ENCODE measurements at places on chromosomes 5 and 9.

GRCh38 chr9:91960367-91960766 lies 10.3 kb upstream of the ROR2 start:
- no peak for DNase-seq

DNA sequence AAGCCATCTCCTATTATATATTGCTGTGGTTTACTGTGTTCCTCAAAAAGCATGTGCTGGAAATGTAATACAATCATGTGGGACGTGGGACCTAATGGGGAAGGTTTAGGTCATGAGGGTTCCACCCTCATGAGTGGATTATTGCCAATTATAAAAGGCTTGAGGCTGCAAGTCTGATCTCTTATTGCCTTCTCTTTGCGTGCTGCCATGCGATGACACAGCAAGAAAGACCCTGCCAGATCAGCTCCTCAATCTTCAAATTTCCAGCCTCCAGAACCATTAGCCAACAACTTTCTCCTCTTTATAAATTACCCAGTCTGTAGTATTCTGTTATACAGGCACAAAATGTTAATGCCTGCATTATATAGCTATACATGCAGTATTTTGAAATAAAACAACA lies 45.4 kb downstream of the MARCHF11 start:
- no peak for DNase-seq

GRCh38 chr5:95669540-95669939 lies 13.3 kb downstream of the SPATA9 start:
- no peak for DNase-seq

- peak; percentile 64 for DNase-seq
These were observed 26.1 kb downstream of the IDNK start for GRCh38 chr9:83649080-83649479.

GRCh38 chr9:116345817-116346216 lies 192.2 kb downstream of the PAPPA start:
- DNase-seq, result no peak

DNA sequence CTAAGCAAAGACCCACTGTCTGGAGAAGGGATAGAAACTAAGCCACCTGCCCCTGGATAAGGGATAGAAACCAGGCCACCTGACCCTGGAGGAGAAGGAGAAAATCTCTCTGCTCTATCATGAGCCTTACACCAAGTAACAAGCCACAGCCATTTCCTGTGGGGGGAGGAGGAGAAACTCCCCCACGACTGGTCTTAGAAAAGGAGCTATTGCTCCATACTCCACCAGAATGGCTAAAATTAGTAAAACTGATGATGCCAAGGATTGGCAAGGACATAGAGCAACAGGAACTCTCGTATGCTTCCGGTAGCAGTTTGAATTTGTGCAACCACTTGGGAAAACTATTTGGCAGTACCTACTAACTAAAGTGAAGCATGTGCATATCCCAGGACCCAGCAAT lies 70.8 kb downstream of the ACTL7B start:
- no peak for DNase-seq

- DNase-seq, result no peak
These were observed 2.5 kb upstream of the ZNF367 start for GRCh38 chr9:96420468-96421219.
